Astrocyte (in vitro differentiated cells and primary cell): ENCODE measurements at places on chromosomes 5 and 9. TPM values are rescaled to one million over a fixed set of nuclear protein-coding genes. Genes with fewer than 3 reads are reported as not detected.

DNA sequence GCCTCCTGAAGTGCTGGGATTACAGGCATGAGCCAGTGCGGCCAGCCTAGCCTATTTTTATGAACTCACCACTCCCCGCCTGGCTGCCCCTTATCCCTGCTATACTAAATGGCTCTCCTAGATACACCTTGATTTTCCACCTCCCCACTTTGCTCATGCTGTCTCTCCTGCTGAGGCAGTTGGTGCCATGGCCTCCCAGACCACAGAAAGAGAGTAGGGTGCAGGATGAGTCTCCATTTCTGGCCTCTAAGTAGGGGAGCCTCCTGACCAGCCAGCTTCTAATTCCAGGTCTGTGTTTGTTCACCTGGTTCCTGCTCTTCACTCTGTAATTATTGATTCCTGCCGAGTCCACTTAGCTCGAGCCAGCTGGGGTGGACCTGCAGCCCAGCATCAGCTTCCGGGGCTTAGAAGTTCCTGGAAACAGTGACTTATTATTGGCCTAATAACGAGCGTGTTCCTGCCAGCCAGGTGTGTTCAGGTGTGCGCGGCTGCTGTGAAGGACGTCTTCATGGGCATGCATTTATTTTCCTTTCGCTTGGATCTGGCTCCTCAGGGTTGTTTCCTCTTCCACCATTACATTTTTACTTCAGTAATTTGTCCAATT, 34.0 kb downstream of the ZNF618 start:
- no peak overlapping the region for H3K4me3 ChIP-seq
- H3K27ac ChIP-seq, result no peak overlapping the region
- no peaks in the 10 kb centered on the region for H3K36me3 ChIP-seq
- peaks cover 10% of the 10 kb centered on the region for H3K4me1 ChIP-seq

DNA sequence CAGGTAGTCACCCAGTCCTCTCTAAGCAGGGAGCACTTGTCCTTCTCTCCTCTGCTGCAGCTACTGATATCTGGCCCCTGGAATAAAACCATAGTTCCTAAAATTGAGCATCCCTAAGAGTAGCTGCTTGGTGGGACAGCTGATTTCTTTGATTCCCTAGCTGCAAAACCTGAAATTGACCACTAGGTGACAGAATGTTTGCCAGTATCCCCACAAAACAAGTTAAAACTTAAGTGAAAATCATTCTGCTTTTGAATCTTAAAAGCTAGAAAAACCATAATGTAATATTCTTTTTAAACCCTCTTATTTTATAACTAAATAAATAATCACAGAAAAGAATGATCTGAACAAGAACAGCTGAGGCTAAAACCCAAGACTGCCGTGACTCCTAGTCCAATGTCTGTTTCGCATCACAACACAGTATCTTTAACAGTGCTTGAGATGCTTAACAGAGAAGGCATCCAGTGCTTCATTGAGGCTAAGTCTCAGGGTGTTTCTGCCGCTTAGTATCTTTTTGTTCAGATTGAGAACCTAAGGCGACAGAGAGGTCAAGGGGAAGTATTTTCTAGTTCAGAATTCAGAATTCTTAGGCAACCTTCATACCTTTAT, 24.4 kb upstream of the TAL2 start:
- H3K27me3 ChIP-seq, result no peaks in the 10 kb centered on the region
- no peak for DNase-seq
- no peaks in the 10 kb centered on the region for H3K36me3 ChIP-seq

Gene CYLC2
- total RNA-seq, result not detected in 2 replicates

DNA sequence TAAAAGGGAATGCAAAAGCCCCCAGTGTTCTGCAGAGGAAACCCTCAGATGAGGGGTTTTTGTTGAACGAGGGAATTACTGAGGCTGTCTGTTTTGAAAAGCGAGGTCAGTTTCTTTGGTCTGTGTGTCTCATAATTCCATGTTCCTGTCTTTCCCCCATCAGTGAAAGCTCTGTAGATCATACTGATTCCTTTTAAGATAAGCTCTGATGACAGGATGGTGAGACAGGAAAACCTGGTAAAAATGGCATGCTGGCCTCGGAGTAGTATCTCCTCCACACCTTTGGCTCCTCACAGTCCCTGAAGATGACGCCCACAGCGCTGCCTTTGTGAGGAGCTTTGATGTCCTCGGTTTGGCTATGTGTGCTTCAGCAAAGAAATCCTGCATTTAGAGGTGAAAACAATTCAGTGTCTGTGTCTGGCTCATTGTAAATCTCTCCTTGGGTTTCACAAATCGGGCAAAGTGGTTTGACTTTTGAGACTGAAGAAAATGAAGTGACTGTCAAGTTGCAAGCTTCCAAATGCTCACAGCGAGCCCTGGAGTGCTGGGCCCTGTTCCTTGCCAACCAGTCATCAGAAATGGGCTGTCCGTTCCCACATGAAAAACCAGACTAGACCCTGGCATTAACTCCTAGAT, 124.9 kb upstream of the ICE1 start:
- H3K36me3 ChIP-seq, result no peaks in the 10 kb centered on the region
- H3K4me3 ChIP-seq, result no peak overlapping the region
- peaks cover 14% of the 10 kb centered on the region for H3K4me1 ChIP-seq
- no peaks in the 10 kb centered on the region for H3K27me3 ChIP-seq

DNA sequence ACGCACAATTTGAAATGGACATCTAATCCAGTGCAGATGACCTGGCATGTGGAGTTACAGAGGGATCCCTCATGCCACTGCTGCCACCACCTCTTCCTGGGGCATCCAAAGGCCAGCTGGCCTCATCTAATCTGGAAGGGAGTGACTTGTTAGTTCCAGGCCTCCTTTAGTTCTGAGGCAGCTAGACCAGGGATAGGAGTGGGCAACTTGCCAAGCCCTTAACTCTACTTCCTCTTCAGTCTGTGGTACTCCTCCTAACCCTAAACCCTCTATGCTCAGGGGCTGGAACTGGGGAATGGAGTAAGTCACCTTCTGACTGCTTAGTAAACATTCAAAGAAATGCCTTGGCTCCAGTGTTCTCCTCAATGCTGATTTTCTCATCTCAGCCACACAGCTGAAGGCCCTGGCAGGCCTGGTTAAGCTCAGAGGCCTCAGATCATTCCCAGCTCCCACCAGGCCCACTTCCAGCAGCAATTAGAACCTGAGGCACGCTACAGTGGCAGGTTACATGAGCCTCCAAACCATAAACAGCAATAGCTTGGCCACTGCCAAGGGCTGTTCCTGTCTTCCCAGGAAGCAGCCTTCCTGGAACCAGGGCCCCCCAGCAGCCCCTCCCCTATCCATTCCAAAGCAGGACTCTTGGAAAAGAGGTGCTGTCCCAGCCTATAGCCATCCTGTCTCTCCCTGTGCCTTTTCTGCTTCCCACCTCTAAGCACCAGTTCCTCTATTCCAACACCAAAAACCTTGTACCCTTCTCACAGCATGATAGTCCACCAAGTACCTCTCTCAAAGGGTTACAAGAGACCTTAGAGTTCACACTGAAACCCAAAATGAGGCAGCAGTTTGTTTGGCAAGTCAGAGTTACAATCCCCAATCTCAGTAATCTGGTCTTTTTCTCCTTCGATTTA, 2.0 kb downstream of the EIF4EBP3 start:
- DNase-seq, result no peak
- no peak overlapping the region for H3K27ac ChIP-seq
- H3K36me3 ChIP-seq, result peaks cover 39% of the 10 kb centered on the region
- H3K4me3 ChIP-seq, result no peak overlapping the region
